ENCODE measurements at places on chromosomes 12 and 14.
A peak's percentile ranks its signal among the peaks of the same experiment; 100 is the strongest.

DNA sequence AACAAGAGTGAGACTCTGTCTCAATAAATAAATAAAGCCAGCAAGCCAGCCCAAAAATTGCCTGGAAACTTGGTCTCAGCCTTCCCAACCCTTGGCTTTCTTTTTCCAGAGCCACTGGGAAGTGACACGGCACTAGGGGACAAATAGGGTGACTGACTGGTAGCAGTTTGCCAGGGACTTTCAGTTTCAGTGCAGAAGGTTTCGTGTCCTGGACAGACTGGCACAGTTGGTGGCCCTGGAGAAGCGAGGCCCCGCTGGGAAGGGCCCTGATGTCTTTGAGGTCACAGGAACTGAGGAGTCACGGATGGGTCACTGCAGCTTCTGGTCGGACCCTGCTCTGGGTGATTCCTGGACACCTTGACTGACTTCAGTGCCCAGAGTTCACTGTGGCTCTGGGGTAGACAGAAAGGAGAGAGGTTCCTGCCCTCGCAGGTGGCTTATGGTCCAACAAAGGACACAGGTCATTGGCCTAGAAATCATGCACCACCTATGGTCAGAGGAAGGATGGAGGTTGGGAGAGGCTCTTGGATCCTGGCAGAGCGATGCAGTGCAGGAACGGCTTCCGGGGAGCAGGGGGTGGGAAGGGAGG lies 2.7 kb downstream of the LRRC43 start:
- no peak for DNase-seq

DNA sequence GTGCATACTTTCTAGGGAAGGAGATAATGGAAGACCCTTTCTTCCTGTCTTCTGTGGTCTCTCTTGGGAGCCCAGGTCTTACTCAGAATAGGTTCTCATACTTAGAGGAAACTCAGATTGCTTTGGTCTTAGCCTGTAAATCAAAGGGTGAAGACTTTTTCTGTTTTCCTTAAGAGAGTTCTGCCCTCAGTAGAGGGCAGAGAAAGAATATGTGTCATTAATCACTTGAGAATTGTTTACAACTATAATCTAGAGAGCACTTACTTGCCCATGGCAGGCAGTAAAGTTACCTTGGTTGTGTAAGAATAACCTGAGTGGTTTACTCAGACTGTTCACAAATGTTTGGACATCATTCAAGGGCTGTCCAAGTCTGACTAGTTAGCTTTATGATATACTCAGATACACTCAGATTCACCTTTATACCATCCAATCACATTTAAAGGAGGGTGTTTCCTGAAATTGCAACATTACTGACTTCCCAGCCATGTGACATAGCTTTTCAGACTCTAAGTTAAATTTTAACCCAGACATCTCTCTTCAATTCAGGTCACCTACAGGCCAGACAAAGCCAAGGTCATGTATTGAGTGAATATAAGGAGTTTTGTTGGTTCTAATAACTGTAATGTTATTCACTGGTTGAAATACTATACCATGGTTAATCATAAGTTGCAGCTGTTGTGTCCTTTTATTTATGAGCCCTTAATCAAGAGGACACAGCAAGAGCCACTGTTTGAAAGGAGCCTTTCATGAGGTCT lies 372.2 kb downstream of the RAD51B start:
- no peak for DNase-seq

DNA sequence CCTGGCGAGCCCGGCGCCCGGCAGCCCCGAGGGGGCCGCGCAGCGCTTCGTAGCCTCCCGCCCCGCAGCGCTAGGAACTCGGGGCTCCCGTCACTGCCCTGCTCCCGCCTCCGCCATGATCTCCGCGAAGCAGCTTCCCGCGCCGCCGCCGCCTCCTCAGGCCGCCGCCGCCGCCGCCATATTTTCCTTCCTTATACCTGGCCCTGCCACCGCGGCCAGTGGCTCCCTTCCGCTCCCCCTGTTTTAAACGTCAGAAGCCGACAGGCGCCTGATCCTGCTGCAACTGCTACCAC lies 286 bp downstream of the PPP4R3A start:
- peak; percentile 58 for DNase-seq

GRCh38 chr14:65052832-65053231 lies 49.5 kb downstream of the MAX start:
- no peak for DNase-seq

DNA sequence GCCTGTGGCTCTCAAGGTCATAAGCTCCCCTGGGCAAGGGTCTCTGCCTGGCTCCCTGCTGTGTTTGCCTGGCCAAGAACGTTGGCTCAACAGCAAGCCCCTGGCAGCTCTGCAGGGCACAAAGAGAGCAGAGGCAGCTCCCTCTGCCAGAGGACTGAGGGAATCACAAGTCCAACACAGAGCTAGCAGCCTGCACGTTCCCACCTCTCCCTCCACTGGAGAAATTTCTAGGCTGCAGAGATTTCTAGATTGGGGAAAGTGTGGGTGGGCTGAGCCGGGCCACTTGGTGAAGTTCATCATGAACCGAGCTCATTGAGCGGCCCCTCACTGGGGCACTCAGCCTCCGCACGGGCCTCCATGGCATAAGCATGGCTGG lies 19.8 kb downstream of the ZFYVE21 start:
- no peak for DNase-seq

- DNase-seq, result no peak
These were observed 14.3 kb downstream of the DEGS2 start for GRCh38 chr14:100144996-100145646.

DNA sequence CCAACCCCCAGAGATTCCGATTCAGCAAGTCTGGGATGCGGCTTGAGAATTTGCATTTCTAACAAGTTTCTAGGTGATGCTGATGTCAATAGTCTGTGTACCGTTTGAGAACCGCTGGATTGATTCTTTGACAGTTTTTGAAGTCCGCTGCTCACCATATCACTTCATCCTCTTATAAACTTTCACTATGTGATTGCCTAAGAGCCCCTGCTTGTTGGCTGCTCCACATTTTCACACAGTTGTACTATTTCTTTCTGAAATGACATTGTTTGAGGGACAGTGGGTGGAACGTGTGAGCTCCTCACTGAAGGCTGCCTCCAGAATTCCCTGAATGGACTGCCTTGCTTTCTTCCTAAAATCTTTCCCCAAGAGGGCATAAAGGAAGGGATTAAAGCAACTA lies 7.7 kb downstream of the C3AR1 start:
- no peak for DNase-seq

DNA sequence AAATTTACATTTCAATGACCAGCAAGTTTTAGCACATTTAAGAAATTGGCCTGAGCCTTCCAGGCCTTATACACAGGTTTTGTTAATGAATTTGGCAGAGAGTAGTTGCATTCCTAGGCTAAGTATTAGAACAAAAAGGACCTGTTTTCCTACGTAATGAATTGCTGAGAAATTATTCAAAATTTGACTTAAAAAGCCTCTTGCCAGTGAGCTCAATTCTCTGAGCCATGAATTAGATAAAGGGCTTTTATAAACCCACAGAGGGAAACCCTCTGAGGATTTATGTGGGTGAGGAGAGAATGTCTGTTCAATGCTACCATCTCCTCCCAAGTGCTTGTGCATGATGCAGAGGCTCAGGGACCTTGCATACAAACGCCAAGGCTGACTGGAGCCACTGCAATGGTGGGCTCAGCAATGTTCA lies 94.5 kb upstream of the PELI2 start:
- DNase-seq, result no peak

- no peak for DNase-seq
These were observed 32.7 kb upstream of the RIMBP2 start for GRCh38 chr12:130748786-130749185.

- DNase-seq, result no peak
These were observed 18.1 kb upstream of the KSR2 start for GRCh38 chr12:117986705-117987469.

- DNase-seq, result no peak
These were observed 32.4 kb downstream of the NEMF start for GRCh38 chr14:49820176-49820575.

DNA sequence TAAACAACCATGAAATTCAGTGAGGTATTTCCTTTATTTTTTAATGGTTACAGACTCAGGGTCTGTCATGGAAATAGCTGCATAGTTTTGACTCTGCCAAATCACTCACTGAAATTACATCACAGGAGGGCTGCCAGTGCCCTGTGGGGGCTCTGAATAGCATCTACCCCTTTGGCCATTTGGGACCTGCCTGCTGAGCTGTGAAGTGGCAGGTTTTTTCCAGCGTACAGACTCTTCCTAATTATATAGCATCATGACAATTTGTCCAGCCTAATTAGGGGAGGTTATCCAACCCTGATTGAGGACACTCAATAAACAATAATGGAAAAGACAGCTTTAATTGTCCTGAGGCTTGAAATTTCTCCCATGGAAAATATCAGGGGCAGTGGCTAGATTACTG lies 1.8 kb upstream of the COCH start:
- no peak for DNase-seq

DNA sequence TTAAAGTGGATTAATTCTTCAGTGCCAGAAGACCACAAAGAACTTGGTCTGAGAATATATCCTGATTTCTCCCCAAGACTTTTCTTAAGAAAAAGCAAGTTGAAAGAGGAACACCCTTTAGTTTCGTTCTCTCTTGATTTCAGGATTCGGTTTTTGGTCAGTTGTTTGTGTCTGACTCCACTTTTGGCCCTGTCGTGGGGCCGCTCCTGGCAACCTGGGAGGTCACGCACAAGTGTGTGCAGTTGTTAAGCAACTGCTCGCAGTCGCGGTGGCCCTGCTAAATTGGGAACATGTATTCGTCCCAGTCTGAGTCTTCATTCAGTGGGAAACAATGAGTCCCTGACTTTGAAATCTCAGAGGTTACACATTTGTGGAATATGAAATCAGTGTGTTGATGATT lies 68.7 kb downstream of the RGS6 start:
- no peak for DNase-seq

GRCh38 chr14:42277840-42278239 lies 671.2 kb downstream of the LRFN5 start:
- no peak for DNase-seq

GRCh38 chr12:43968736-43969135 lies 132.9 kb downstream of the TMEM117 start:
- no peak for DNase-seq

DNA sequence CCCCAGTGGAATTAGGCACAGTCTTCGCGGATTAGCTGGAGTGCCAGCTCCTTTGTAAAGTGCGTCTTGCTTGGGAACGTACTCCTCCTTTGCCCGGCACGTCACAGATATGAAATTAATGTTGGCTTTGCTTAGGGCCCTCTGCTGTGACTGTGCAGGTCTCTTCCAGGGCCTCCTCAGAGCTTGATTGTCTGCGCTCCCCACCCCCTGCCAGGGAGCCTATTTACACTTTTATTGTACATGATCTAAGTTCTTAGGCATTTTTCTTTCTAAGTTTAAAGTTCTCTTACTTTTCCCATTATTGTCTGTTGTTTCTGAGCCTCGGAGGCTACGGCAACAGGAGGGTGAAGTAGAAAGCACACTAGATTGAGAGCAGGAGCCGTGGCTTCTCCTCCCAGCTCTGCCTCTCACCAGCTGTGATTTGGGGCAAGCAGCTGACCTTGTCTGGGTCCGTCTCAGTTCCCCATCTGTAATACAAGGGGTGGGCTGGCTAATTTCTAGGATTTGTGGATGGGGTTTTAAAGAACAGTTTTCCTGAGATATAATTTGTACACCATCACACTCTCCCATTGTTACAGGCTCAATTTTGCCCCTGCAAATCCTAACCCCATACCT lies 81.8 kb downstream of the TSPAN9 start:
- peak; percentile 31 for DNase-seq

- no peak for DNase-seq
These were observed 186.2 kb downstream of the DICER1 start for GRCh38 chr14:94970941-94971730.

GRCh38 chr12:131147293-131147692 lies 193.6 kb downstream of the ADGRD1 start:
- no peak for DNase-seq

GRCh38 chr12:65699251-65699650 lies 125.0 kb upstream of the HMGA2 start:
- no peak for DNase-seq

DNA sequence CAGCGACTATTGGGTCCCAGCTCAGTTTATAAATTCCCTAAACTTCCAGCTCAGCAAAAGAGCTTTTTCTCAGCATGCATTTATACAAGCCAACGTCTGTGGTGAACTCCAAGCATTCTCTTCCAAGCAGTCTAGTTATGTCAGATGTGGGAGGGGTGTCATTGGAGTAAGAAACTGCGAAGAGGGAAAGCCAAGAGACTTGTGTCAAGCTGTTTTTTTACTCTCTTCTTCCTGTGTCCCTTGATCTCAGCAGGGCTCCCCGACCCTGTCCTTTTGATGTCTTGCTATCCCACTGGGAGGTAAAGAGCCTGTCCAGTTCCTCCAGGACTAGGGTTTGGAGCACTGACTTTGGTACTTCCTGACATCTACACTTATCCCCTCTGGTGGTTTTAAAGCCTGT lies 69.0 kb downstream of the PPM1H start:
- no peak for DNase-seq

GRCh38 chr14:87626266-87626665 lies 366.7 kb downstream of the GALC start:
- DNase-seq, result no peak

DNA sequence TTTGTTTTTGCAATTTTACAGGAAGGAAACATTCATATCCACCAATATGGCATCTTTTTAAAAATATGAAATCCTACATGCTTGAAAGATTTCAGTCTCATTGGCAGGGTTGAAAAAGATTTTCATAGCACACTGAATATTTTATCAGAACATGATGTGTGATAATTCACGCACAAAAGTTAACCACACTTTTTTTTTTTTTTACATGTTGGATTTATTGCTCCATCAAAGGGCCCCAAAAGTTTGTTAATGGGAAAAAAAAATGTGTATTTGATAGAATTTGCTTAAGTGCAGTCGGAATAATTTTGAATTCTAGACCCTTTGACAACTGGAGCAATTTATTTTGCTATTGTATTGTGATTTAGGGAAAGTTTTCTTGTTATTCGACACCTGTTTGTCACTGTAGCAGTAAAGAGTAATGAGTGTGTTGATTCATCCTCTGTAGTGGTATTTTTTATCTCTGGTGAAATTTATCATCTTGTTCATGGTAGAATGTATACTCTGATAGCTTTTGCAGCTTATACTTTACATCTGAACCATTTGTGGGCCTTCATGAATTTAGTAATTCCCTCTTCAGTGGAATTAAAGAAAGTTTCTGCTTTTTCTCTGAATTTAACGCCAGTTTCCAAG lies 1.1 kb downstream of the EML1 start:
- no peak for DNase-seq

GRCh38 chr14:68686724-68687123 lies 106.1 kb downstream of the ZFP36L1 start:
- no peak for DNase-seq

DNA sequence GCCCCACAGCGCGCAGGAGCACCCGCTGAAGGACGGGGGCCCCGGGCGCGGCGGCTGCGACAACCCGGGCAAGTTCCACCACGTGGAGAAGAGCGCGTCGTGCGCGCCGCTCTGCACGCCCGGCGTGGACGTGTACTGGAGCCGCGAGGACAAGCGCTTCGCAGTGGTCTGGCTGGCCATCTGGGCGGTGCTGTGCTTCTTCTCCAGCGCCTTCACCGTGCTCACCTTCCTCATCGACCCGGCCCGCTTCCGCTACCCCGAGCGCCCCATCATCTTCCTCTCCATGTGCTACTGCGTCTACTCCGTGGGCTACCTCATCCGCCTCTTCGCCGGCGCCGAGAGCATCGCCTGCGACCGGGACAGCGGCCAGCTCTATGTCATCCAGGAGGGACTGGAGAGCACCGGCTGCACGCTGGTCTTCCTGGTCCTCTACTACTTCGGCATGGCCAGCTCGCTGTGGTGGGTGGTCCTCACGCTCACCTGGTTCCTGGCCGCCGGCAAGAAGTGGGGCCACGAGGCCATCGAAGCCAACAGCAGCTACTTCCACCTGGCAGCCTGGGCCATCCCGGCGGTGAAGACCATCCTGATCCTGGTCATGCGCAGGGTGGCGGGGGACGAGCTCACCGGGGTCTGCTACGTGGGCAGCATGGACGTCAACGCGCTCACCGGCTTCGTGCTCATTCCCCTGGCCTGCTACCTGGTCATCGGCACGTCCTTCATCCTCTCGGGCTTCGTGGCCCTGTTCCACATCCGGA lies 1.4 kb downstream of the FZD10 start:
- no peak for DNase-seq

Data from T1000 (cell line).